ENCODE measurements at places on chromosomes 12 and 14.
A peak's percentile ranks its signal among the peaks of the same experiment; 100 is the strongest.

DNA sequence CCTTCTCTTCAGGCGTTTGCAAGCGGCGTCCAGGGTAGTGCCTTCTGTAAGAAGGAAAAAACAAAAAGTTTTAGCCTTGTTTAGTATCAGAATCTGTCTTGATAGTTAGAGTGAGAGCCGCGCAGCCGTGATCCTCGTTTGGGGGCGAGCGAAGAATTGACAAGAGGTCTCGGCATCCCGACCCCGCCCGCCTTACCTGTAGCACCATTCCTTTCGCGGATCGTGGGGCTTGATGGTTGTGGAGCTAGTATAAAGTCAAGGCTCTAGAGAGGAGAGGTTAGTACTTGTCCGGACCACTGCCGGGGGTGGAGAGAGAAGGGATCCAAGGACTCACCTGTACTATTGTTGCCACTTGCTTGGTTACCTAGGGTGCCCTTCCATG, 494 bp downstream of the TMTC3 start:
- no peak for ATAC-seq

DNA sequence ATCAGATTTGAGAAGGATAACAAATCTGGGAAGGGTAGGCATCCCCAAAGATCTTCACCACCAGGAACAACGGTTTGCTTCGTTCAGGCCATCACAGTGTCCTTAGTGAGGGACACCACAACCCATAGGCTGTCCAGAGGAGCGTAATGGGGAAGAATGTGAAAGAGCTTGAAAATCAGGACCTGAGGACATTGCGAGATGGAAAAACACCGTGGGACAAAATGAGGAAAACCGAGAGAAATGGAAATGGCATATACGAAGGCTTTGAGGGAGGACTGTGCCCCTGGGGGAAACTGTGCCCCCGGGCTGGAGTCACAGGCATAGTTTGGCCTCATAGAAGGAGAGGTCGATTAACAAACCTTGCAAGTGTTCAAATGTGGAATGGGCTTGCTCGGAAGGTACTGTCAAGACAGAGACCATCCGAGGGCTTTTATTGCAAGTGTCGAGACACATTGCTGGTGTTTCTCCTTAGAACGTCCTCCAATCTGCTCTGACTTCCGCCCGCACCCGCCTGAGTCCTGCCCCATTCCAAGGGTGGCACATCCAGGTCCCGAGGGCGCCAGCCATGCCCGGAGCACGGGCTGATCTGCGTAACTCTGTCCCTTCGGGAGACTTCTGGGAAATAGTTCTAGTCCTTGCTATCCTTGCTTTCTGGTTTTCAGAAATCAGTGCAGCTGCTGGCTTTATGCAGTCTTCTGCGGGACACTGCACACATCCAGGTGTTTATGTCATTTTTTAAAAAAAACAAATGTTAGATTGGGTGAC, 885 bp upstream of the PALS1 start:
- ATAC-seq, result peak; percentile 1

GRCh38 chr12:116656306-116656705, 81.6 kb downstream of the SPRING1 start:
- no peak for ATAC-seq

DNA sequence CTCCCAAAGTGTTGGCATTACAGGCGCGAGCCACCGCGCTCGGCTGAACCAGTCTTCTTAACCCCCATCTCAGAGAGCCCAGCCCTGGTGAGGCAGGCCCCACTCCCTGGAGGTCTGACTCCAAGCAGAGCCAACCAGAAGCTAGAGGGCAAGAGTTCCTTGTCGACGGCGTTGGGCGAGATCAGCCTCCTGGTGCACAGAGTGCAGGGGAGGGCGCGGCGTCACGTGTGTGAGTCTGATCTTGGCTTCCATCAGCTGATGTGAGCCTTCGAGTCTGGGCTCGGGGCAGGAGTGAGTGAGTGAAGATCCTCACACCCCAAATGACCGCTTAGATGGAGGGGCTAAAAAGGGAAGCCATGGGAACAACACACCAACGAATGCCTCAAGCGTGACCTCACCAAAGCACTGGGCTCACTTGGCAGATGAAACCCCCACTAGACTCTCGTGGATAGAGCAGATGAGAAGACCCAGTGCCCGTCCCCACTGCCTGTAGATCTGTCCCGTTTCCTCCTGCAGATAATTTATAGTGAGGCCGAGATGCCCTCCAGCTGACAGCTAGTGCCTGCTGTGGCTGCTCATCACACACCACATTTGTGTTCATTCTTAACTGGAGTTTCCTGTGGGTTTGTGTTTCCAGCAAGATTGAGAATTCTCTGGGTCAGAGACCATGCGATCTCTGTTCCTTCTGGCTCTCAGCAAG, 28.6 kb upstream of the ADGRD1 start:
- ATAC-seq, result no peak

- ATAC-seq, result no peak
Measured at GRCh38 chr14:65043893-65044595, 57.3 kb downstream of the FNTB start.

DNA sequence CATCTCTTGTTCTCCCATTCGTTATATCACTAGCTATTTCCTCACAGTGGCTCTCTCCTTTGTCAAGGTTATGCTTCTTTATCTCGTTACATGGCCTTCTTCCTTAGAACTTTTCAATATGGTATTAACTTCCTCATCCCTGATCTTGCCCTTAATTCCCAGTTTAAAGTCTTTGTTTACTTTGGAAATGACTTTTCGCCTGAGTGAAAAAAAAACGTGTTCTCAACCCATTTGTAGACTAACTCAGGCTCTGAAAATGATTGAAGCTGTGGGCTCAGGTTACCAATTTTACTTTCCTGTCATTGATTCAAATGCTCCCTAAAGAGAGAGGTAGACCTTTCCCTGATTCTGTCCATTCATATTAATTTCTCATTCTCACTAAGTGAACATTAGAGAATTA, 135.2 kb downstream of the NUBPL start:
- ATAC-seq, result no peak

GRCh38 chr12:108297424-108297823, 41.7 kb downstream of the CMKLR1 start:
- ATAC-seq, result no peak

GRCh38 chr12:67483871-67484554, 164.5 kb upstream of the DYRK2 start:
- ATAC-seq, result peak; percentile 47

- ATAC-seq, result peak; percentile 13
Measured at GRCh38 chr14:95495076-95495475, 21.4 kb downstream of the SYNE3 start.

- ATAC-seq, result peak; percentile 85
Measured at GRCh38 chr12:10190558-10191388, 11.9 kb downstream of the TMEM52B start.

DNA sequence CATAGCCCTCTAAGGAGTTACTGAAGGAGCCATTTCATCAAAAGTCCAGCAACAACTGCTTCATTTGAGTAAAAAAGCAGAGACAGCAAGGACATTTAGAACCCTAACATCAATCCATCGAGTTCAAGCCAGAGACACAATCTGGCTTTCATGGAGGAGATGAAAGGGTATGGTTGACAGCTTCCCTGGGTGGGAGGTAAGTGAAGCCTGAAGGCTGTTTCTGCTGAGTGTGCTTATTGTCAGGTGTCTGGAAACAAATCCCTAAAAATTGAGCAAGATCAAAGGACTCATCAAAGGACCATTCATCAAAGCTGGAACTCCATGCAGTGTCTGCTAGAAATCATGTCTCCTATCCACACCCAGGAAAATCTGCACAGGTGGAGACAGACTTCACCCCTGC, 104.4 kb upstream of the CCDC196 start:
- ATAC-seq, result no peak

DNA sequence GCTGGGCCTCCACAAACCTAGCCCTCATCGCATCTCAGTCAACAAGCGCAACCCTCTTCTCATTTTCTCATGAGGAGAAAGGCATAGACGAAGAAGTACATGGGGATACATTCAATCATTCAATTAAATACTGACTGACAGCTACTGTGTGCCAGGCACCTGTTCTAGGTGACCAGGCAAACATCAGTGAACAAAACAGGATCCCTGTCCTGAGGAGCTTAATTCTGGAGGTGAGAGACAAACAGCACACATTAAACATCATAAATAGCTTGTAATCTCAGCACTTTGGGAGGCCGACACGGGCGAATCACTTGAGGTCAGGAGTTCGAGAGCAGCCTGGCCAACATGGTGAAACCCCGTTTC, 362 bp upstream of the ACYP1 start:
- no peak for ATAC-seq

Data from stimulated activated memory B cell treated with anti-CD40 and anti-IgM and Interleukin-4, amounts not matched to agents 10 μg/mL and 1 μg/mL and 100 μg/mL, for 72 hours (primary cell).